ENCODE measurements at places on chromosomes 7 and 10.

DNA sequence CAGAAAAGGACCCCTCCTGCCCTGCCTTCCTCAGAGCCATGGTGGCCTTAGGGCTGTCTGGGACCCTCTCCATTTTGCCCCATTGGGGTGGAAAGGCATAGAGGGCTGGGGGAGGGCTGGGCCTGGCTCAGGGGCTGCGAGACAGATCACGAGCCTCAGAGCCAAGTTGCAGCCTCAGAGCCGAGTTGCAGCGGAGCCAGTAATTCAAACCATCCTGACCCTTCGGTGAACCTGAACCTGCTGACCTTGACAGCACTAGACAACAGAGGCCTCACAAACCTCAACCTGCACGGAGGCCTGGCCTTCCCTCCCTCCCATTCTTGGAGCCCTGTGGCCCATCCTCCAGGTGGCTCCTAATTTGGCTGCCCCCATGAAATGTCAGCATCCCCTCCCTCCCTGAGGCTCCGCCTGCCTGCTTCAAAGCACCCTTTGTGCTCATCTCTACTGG, 45.4 kb downstream of the PAX2 start:
- DNase-seq: no peak

DNA sequence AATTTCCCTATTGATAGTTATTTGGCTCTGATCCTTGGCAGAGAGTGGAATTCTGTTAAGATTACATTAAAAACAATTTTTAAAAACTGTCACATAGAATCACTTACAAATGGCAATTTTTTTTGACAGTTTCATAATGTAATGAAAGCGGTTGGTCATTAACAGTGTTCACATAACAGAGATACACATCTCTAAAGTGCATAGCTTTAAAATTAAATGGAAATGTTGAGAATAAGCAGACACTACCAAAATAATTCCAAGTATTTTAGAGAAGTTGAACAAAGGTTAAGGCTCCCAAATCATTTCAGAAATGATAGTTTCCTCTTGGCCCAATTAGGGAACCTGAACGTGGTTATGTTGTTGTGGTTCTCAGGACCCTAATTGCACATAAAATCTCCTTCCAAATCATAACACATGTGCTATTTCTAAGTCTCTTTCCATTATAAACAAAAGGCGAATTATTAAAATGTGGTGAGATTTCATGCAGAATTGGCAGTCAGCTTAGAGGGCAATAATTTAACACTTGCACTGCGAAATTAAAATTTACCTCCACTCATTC, 528.9 kb upstream of the FZD8 start:
- DNase-seq: no peak

DNA sequence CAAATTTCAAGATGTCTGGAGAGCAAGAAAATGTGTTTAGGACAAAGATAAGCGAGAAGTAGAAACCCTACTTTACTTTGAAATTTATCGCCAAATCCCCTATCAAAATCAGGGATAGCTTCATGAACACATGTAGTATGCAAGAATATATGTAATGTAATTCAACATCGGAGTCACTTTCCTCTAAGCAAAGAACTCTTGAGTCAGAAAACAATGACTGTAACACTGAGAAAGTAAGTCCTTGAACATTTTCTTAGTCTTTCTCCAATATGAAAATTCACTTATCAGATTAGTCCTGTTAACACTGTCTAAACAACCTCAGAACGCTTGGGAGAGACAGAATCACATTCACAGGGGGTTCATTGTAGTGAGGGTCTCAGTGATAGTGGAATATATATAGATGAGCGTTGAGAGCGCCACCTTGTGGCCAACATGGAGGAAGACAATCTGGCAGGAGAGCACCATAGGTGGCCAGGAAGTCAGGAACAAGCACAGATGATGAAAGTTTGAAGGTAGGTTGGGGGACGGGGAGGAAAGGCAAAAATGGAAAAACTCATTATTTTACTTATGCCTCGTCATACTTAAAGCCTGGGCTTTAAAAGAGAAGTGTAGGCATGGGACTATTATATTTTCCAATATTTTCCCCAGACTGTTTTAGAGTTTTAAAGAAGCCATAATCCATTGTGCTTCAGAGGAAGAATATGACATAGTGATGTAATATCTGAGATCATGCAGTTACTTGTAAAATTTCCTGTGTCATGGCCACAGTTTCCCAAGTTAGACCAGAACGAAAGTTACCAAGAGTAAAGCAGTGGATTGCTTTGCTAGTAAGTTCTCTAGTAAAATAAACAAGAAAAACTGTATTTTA, 115.5 kb upstream of the GNAI1 start:
- DNase-seq: peak; percentile 59

GRCh38 chr10:115572740-115573455, 479.7 kb downstream of the ATRNL1 start:
- peak; percentile 47 for DNase-seq

- DNase-seq: no peak
These were observed 111.5 kb downstream of the SEMA3C start for GRCh38 chr7:80807166-80807900.

DNA sequence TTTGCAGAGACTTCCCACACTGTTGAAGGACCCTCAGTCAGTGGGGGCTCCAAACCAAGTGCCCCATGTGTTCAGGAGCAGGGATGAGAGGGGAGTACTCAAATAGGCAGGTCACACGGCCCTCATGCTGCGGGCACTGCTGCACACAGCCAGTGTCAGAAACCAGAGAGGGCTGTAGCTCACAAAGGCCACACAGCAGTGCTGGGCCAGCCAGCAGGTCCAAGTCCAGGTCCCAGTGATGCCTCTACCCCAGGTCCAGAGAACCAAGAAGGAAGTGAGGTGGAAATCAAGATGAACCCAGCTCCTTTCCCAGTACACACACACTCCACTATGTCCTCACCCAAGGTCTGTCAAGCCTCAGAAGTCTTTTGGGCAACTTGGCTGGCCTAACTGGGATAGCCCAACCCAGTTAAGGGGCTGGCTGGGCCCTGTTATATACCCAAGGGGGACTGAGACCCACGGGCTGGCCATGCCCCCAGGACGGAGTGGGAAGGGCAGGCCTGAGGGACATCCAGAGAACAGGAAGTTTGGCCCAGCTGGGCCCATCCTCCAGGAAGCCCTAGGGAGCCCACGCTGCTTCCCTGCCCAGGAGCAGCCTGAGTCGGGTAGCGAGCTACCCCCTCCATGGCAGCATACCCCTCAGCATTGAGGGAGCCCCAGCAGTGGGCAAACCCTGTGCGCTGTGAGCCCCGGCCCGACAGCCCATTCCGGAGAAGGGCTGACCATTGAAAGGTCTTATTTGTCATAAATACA, 24.3 kb downstream of the GRID1 start:
- DNase-seq: peak; percentile 7
